Smooth muscle cell of the pulmonary artery (primary cell): ENCODE measurements at places on chromosomes 6 and 20. TPM values are rescaled to one million over a fixed set of nuclear protein-coding genes. Genes with fewer than 3 reads are reported as not detected.

Gene PLTP
- total RNA-seq = 59.2 and 75.1 TPM in 2 replicates

Gene SMIM8
- 3.2 and 5.3 TPM in 2 replicates for total RNA-seq

Gene EFCAB8
- 0.33 TPM in 1 of 2 replicates, not detected in the other for total RNA-seq

Gene ESR1
- total RNA-seq = 0.36 and 1.8 TPM in 2 replicates

Gene GPX5
- total RNA-seq = not detected in 2 replicates

Gene BTNL2
- not detected in 2 replicates for total RNA-seq

Gene LY6G5C
- total RNA-seq = 0.26 and 0.85 TPM in 2 replicates

Gene GRM1
- total RNA-seq = 0.07 TPM in 2 replicates

Gene BACH2
- total RNA-seq = 0.07 and 0.17 TPM in 2 replicates

Gene MLN
- total RNA-seq = not detected in 2 replicates

Gene C4B
- 8.4 and 12.6 TPM in 2 replicates for total RNA-seq

Gene ARMC2
- total RNA-seq = 2.5 and 2.9 TPM in 2 replicates

Gene ERVFRD-1
- not detected in 2 replicates for total RNA-seq
